ENCODE measurements at places on chromosomes 2 and 18.

DNA sequence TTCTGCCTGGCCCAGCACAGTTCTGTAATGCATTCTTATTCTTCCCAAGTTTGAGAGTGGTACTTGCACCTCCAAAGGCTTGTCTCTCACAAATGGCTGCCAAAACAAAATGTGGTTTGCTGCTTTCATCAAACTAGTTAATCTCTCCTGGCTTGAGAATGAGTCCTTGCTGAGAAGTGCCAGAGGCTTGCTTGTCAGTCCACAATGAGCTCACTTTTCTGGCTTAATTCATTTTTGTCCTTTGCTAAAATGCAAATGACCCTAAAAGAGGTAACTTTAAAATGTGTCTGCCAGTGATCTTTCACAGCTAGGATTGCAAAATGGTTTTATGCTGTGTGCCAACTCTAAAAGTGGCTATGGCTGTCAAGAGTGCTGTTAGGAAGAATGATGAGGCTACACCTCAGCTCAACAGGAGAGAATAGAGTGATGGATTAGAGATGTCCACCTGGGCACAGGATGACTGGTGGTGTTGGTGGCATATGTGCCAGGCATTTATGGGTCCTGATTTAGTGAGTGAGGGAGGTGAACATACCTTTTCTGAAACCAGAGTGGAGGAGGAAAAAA lies 291.2 kb upstream of the HNMT start:
- no peak for DNase-seq

- DNase-seq: no peak
These were observed 7.1 kb upstream of the CYS1 start for GRCh38 chr2:10087360-10087759.

GRCh38 chr18:1075322-1075721 lies 170.7 kb downstream of the ADCYAP1 start:
- no peak for DNase-seq

DNA sequence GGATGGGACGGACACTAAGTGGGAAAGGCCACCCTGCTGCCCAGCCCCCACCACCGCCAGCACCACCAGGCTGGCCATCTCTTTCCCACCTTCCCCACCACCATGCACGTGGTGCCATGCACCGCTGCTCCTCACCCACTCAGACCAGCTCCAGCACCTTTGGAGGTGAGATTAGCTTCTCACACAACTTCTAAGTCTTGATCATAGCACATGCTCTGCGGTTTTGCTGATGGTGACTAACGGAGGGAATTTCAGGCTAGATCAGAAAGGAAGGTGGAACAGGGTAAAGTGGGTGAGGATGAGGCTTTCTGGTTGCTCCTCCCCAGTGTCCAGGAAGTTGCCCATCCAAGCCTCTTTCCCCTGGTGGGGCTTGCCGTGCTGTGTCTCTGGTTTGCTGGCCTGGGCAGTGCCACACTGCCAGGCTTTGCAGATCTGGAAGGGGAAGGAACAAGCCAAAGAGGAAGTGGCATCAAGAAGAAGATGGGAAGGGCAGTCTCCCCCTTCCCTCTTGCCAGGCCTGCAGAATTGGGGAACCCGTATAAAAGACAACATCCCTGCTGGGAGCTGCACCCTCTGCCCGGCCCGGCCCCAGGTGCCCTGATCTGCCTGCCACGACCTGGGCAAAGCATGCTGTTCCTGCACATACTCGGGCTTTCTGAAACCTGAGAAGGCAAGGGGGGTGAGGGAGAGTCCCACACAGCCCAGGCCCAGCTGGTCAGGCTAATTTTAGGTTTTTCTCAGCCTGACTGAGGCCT lies 44.3 kb upstream of the CAB39 start:
- no peak for DNase-seq

GRCh38 chr2:200305797-200306195 lies 697 bp upstream of the SPATS2L start:
- DNase-seq: no peak

- DNase-seq: no peak
These were observed 17.0 kb upstream of the LANCL1 start for GRCh38 chr2:210493528-210493927.

GRCh38 chr2:88114889-88115288 lies 13.0 kb downstream of the FABP1 start:
- no peak for DNase-seq

GRCh38 chr2:231397011-231397927 lies 1.8 kb downstream of the B3GNT7 start:
- DNase-seq: no peak

GRCh38 chr2:29923110-29923721 lies 1.8 kb upstream of the ALK start:
- DNase-seq: no peak

DNA sequence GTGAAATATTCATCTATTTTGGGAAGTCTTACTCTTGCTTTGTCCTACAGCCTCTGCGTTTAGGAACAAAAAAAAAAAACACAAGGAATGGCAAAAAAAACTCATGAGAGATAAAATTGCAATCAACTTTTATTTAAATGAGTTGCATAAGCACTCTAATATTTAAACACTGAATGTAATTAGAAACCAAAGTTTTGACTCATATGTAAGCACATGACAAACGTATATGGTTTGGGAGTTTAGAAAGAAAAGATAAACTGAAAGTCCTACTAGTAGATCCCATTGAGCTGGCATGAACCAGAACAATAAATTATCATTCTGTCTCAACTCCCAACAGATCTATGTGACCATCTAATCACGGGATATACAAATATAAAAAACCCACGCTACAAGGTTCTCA lies 44.8 kb downstream of the REV1 start:
- no peak for DNase-seq

DNA sequence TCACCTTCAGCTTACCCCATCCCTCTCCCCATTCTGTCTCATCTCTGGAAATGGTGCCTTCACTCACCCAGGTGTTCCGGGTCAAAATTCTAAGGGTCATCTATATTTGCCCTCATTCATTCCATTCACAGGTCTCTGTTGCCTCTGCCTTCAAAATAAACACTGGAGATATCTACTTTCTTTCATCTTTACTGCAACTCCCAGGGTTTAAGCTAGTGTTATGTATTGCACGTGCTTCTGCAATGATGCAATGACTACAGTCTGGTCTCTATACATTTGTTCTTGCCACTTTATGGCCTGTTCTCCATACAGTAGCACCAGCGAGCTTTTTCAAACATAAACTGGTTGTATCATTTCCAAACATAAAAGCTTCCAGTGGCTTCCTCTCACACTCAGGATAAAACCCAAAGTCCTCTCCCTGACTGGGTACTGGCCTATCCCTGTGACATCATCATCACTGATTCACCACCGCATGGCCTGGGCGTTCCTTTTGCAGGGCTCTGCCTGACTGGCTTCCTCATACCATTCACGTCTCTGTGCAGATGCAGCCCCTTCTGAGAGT lies 14.3 kb downstream of the DSG2 start:
- DNase-seq: no peak

GRCh38 chr2:59684116-59684770 lies 869.2 kb downstream of the BCL11A start:
- DNase-seq: no peak

- no peak for DNase-seq
These were observed 8.9 kb upstream of the LTBP1 start for GRCh38 chr2:32937602-32938448.

DNA sequence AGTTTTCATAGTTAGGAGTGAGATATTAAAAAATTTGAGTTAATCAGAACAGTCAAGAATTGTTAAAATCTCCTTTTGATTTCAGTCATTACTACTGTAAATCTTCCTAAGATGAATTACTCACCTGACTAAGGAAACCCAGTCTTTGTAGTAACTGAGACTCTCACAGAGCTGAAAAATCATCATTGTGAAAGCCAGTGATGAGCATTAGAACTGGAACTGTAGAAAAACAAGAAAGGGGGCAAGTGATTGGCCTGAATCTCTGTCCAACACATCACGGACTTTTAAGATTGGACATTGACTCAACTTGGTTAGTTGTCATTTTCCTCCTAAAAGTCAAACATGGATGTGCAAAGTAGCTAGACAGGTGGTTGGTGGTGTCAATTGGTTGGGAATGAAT lies 21.9 kb downstream of the SETBP1 start:
- no peak for DNase-seq

- DNase-seq: no peak
These were observed 17.7 kb downstream of the PAX8 start for GRCh38 chr2:113260991-113261390.

DNA sequence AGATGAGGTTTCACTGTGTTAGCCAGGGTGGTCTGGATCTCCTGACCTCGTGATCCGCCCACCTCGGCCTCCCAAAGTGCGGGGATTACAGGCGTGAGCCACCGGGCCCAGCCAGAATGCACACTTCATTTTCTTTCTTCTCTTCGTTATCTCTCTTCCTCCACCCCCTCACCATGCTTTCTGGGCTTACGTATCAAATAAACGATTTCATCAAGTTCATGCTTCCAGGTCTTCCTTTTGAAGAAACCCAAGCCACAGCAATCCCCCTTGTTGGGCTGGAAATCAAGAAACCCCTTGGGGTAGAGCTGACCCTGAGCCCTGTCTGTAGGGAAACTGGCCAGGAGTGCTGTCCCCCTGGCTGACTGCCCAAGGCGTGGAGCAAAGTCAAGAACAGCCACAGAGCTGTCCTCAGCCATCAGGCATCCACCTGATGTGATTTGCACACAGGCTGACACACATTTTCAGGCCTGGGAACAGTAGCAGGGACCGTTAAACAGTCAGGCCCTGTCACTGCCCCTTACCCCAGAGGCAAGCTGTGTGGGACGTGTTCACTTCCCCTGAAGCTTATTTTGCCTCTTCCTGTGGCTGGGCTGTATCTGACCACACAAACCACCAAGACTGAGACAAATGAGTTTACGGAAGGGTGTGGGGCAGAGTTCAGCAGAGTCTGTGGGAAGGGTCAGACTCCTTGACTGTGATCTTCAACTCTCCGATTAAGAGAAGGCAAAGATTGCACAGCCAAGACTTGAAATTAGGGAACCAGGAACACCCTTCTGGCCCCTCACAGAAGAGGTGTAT lies 15.1 kb upstream of the NMUR1 start:
- no peak for DNase-seq

- DNase-seq: no peak
These were observed 80.5 kb downstream of the NRXN1 start for GRCh38 chr2:50951437-50951836.

GRCh38 chr2:162890690-162891311 lies 52.2 kb upstream of the KCNH7 start:
- DNase-seq: no peak

DNA sequence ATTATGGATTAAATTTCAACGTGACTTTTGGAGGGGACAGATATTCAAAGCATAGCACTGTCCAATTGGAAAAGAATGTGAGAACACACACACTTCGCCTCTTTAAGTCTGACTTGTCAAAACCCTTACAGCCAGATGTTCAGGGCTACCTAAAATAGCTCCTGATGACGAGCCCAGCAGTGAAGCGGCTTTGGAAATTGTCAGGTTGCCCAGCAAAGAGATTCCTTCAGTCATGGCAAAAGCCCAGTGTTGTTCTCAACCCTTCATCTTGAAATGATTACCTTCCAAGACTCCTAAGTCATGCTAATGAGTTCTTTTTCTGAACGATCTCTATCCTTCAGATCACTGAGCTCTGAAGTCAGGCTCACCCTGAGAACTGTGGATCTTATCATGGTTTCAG lies 436.6 kb downstream of the LRATD1 start:
- no peak for DNase-seq

DNA sequence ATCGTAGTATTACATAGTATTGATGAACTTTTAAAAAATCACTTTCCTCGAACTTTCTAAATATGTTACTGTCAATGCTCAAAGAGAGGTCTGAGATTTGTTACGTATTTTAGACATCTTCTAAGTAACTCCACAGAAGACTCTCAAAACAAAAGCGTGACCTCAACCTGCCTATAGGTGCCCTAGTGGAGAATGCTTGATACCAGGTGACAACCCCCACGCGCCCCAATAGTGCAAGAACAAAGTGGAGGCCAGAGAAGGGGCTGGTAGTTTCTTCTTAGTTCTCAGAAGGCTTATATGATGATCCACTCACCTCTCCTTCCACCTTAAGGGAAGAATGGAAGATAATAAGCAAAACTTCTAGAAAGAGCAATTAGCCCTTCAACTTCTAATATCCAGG lies 102.6 kb downstream of the ANKRD44 start:
- DNase-seq: no peak

GRCh38 chr2:113342650-113343049 lies 63.9 kb upstream of the PAX8 start:
- DNase-seq: no peak

- DNase-seq: no peak
These were observed 94.6 kb downstream of the PTGR3 start for GRCh38 chr18:75114231-75114764.

- DNase-seq: no peak
These were observed 160.7 kb upstream of the ZSWIM2 start for GRCh38 chr2:187009483-187010239.

DNA sequence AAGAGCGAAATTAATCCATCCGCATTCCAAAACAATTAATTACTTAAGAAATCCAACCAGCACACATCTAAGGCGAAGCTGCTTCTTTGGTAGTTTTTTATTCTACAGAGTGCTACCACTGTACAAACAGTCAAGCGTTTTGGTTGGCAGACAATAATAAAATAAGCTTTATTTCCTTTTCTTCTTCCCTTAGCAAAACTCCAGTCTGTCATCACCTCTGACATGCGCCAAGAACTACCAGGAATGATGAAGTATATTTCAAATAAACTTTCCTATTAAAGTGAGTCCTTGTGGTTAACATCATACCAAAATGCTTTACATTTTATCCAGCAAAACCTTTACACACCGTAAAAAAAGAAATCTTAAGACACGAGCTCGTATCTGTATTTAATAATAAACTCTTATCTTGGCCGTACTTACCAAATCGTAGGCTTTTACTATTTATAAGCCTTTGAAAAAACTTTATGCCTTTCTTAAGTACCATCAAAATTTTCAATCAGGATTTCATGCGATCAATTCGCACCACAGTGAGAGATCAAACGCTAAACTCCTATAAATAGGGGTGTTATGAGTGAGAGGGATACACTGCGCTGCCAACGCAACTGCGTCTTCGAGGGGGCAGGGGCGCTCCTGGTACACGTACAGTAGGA lies 1.3 kb downstream of the ATL2 start:
- no peak for DNase-seq

GRCh38 chr2:202072226-202072625 lies 829 bp upstream of the KIAA2012 start:
- no peak for DNase-seq

- no peak for DNase-seq
These were observed 10.5 kb downstream of the CROCC2 start for GRCh38 chr2:240916571-240917008.

DNA sequence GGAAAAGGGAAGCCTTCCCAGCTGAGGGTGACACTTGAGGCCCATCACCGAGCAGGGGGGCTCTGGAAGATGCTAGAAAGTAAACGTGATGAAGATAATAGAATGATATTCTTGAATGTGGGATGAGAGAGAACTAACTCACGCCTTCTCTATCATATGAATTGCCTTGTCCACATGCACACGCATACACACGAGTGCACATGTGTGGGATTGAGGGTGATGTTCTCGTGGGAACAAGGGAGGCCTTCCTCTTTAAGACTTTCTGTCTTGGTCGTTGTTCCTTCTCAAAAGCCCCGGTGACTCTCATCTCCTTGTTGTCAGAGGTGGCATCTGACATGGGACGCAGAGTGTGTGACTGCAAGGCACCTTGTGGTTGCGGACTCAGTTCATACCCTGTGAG lies 436.9 kb downstream of the ZNF516 start:
- DNase-seq: no peak

GRCh38 chr2:236417150-236417549 lies 152.5 kb upstream of the ACKR3 start:
- DNase-seq: no peak

- DNase-seq: no peak
These were observed 75.4 kb upstream of the CHRNA1 start for GRCh38 chr2:174839662-174840061.

GRCh38 chr2:70643715-70644114 lies 90.1 kb upstream of the TGFA start:
- DNase-seq: no peak

All from cortex of kidney (tissue), 1 donor.